Stimulated activated CD8-positive, alpha-beta memory T cell treated with anti-CD3 and anti-CD28 coated beads, Interleukin-7, amount 100 ng/mL, for 1 hour (primary cell): ENCODE measurements at places on chromosomes 5 and 9.

DNA sequence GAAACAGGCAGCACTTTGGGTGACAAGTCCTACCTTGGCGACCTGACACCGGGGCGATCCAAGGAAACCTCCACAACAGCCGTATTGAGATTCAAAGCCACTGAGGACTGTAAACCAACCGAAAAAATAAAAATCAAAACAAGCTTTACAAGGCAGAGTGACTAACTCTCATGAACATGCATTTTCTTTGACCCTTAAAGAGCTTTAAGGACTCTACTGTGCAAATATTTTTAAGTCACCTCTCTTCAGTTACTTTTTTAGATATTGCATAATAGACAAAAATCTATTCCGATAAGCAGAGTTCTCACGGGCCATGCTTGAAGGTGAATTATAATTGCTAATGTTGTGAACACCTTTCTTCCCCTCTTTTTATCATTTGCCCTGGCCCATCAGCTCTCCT is 38.3 kb downstream of the EQTN start:
- no peak for DNase-seq

DNA sequence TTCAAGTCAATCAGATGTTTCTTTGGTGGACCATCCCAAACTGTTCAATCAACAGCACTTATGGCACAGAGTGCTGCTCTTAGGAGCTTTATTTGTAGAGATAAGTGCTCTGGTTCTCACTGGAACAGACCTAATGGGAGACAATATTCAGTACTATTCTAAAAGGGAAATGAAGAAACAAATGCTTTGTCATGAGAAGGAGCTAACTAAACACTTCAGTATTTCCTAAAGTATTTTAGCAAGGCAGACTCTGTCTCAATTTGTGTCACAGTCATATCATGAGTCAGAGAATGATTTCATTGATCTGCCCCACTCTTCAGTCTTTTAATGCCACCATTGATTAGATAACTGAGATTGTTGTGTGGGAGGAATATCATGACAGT is 175.3 kb downstream of the SLF1 start:
- DNase-seq = no peak

GRCh38 chr9:107455425-107456135 is 34.0 kb downstream of the KLF4 start:
- DNase-seq = no peak

DNA sequence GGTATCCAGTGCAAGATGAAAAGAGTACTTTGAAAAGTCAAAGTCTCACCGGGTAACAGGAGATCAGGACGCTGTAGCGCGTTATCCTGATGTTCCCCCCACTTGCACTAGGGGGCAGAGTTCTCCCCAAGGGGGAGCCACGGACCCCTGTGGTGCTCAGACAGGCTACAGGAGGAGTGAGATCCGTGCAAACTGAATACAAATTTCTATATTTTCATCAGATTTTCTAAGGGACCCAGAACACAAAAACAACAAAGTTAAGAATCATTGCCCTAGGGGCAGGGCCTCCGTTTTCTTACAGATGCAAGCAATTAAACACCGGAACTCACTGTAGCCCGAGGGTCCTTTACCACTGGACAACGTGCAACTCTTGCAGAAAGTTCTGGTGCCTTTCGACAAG is 2.0 kb downstream of the MYO10 start:
- DNase-seq = no peak

DNA sequence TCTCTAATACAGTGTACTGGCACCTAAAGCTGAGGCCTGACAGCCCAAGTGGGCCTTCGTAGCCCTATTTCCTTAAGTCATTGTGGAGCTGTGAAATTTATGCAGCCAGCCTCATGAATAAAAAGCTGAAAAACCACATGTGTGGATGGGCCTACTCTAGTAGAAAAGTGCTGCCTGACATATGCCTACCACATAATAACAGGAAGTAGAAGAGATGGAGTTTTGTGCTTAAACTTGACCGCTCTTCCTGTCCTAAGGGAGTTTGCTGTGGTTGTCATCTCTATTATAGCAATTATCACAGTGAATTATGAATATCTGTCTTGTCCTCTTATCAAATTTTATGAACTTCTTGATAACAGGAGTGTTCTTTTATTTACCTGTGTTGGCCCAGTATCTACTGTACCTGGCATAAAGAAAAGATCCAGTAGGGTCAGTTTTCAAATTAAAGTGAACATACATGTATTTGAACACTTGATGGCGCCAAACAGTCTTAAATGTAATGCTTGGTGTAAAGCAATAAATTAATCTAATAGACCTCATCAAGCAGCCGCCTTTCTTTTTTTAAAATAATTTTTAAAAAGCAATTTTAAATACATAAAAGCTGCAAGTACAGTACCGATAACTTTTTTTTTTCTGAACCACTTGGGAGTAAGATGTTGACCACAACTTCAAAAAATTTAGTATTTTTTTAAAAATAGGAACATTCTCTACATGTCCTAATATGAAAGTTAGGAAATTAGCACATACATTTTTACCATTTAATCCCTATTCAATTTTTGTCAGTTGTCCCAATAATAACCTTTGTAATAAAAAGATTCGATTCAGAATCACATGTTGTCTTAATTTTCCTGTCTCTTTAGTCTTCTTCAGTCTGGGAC is 51.0 kb downstream of the FKTN start:
- DNase-seq = no peak

- no peak for DNase-seq
Observed at GRCh38 chr9:72144756-72145492, 4.3 kb upstream of the GDA start.

DNA sequence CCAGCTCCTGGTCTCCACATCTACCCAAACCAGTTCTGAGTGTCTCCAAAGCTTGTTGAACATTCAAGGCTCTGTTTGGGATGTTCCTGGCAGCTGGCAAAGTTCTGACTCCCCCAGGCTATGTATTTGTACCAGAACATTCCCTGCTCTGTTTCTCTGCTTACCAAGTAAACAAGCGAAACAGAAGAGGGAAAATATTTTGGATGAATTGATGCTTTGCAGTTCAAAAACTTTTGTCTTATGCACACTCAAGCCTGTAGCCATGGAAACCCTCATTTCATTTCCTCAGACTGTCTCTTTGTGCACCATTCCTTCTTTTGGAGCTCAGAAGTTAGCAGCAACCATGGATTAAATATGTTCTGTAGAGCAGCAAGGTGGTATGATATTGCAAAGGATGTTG is 145.8 kb downstream of the ACTL7B start:
- DNase-seq = no peak

GRCh38 chr5:179374506-179375235 is 29.4 kb upstream of the ADAMTS2 start:
- no peak for DNase-seq

GRCh38 chr5:131209506-131210150 is 38.9 kb downstream of the LYRM7 start:
- no peak for DNase-seq

DNA sequence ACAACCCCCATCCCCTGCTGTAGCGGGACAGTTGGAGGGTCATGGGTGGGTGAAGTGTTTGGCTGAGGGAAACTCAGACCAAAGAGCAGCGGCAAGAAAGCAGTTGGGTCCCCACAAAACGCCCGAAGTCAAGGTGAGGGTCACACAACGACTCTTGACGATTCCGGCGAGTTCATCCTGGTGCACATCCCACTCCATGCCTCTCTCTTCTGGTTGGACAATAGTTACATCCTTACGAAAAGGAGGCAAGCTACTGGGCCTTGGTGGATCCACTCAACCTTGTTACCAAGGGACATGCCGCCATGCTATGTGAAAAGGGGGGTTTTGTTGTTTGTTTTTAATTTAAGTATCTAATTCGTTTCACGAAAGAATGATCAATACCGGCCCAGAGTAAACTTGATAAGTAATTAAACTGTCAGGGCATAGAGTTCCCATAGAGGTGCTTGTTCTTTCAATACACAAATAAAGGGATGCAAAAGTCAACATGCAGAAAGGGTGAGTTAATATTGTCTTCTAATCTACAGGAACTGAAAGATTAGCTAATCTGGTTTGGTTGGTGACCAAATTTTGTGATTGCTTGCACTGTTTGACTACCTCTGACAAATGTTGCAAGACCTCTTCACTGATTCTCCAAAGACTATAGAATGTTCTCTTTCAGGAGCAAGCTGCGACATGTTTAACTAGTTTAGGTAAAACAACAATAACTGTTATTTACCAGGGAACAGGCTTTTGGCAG is 732 bp upstream of the SMIM15 start:
- DNase-seq = no peak

GRCh38 chr5:157382996-157383800 is 76.8 kb upstream of the NIPAL4 start:
- DNase-seq = no peak

DNA sequence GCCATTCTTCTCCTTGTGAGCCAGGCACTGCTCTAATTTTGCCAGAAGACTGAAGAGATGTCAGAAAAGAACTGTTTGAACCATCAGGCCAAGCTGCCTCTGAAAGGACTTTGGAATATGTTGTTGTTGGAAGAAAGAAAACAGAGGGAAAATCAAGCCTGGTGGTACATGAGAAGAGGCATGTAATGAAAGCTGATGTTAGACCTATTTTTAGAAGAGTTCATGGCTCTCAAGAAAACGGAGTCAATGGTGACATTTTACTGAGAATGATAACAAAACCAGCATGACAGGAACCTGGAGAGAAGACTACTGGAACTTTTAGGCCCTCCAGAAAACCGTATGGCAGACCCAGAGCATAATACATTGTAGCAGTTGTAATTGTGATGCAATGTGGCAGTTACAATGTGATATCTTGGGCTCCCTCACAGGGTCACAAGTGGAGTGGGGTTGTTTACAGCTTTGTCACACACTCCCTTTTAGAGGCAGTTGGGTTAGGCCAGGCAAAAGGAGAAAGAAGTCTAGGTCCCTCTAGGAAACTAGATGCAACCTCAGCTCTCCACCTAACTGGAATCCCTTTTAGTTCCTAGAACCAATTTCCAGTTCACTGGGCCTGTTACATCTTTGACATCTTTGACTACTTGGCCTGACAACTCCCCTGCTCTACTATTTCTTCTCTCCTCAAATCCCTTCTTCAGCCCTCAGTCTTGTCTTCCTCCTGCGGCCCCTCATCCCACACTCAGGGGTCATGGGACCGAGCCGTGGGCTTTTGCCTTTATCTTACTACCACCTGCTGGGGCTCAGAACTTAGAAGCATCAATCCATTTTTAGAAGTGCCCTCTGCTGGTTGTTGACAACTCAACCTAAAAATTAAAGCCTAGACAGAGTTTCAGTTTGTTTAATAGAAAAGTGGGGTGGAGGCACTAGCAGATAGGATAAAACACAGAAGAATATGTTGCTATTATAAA is 61.2 kb upstream of the JAK2 start:
- no peak for DNase-seq

DNA sequence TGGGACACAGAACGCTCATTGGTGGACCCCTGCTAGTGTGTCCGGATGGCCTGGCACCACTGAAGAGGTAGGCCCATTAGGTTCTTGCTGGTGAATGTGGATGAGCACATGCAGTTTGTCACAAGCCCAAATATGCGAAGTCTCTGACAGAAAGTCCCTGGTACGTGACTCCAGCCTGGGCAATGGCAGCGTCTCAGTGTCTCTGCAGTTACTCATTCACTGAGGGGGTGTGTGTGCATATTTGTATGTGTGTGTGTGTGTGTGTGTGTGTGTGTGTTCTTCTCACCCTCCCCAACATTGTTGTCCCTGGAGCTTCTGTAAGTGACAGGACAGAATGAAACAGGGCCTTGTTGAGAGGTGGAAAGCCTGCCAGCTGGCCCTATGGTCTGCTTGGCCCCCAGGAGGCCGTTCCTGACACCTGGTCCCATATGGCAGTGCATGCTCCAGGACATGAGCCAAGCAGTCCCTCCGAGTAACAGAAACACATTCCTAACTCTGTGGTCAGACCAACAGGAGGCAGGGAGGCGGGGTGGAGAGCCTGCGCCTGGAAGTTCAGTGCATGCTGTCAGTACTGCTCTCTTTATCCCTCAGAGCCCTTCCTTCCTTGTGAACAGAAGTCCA is 169.9 kb downstream of the SLC28A3 start:
- no peak for DNase-seq

DNA sequence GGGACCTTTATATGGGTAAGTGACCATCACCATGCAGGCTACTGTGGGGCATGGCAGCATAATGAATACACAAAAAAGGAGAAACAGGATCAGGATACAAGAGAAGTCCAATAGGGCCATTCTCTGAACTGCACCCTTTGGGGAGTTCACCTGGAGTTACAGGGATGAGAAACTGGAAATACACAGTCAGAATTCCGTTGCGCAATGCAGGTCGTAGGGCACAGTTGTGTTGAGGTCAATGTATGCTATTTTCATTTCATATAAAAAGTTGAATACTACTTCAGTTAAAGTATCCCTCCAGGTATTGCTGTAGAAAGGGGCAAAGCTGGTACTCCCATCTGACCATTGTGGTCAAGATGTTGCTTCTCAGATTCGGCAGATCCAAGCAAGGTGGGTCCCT is 471.4 kb downstream of the DMRT2 start:
- no peak for DNase-seq

GRCh38 chr5:14650052-14650451 is 14.5 kb upstream of the OTULIN start:
- no peak for DNase-seq

DNA sequence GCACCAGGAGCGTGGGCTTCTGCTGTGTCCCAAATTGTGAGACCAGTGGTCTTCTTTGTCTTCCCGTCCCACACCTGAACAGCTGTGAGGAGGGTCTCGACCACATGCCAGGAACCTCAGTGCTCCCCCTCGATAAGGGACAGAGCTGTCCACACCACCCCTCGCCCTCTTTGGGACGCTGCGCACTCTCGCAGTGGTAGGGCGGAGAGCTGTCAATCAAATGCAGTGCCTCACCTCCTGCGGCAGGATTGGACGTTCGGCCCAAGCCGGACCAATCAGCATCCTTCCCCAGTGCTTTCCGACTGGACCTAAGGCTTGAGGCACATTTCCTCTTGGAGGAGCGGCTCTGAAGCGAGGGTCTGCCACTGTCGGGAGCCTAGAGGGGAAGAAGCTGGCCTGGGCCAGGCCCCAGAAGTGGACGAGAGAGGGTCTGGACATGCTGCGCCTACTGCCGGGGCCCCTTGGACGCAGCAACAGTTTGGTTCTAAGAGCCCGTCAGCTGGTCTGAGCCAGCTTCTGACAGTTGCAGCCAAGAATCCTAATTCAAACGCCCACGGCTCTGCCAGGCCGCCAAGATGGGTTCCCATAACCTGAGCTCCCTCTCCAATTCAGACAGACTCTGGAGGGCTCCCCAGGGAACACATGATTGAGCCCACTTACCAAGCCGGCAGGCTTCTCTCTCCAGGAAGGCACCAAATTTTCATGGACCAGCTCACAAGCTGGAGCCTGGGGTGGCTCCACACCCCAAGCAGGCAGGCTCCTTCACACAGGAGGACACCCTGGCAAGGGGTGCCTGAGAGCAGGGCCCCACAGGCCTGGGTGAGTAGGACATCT is 28.1 kb upstream of the ADAMTS2 start:
- no peak for DNase-seq

- no peak for DNase-seq
Observed at GRCh38 chr5:153968761-153969562, 69.7 kb downstream of the FAM114A2 start.

- no peak for DNase-seq
Observed at GRCh38 chr9:114216081-114216480, 60.7 kb downstream of the COL27A1 start.
